ENCODE measurements at places on chromosomes 7 and 10.

DNA sequence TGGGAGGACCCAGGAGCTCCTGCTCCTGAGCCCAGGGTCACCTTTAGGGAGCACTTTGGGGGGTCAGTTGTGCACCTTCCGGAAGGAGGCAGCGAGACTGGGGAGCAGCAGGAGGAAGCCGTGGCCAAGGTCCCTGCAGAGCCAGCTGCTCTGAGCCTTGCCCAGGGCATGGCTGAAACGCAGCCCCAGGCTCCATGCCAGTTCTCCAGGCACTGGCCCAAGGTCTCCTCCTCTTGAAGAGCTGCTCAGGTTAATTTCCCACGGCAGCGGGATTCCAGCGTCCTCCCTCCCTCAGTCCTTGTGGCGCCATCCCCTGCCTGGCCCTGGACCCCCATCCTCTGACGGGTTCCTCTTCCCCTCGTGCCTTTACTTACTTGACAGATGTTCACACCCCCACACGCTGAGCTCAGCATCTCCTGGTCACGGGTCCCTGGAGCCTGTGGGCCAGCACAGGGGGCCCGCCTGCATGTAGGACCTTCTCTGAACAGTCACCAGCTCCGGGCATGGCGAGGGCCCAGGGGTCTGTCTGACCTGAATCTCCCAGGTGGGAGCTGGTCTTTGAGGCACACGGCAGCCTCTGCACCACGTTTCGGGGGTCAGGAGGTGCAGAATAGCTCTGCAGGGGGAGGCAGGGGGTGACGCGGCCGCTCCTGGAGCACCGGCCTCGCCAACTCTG, 16.7 kb upstream of the CFAP46 start:
- H3K36me3 ChIP-seq, result no peaks in the 10 kb centered on the region
- no peak for DNase-seq
- H3K4me3 ChIP-seq, result no peak overlapping the region
- peaks cover 3% of the 10 kb centered on the region for H3K4me1 ChIP-seq
- H3K27ac ChIP-seq, result no peak overlapping the region

DNA sequence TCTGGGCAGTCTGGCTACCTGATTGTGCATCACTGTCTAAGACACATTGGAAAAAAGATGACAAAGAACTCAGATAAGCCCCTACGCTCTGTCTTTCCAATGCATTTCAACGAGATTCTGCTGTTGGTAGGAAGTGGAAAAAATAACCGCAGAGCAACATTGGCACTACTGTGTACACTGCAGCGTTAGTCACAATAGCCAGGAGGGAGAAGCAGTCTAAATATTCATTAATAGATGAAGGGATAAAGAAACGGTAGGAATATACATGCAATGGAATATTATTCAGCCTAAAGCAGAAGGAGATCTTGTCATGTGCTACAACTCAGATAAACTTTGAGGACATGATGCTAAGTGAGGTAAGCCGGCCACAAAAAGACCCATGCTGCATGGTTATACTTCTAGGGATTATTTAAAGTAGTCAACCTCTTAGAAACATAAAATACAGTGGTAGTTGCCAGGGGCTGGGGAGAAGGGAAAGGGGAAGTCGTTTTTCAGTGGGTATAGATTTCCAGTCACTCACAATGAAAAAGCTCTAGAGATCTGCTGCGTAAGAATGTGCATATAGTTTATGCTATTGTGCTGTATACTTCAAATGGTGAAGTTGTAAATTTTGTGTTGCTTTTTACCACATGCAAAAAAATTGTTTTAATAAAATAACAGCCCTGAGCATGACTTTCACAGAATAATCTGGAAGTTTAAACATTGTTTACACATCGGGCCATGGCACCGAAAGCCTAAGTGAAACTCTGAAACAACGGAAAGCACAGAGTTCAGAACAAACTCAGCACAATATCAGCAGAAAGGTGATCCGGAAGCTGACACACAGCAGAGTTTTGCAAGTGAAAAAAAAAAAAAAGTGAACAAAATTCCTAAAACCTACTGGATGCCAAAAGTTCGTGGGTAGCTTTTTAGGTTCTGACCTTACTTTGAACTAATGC, 40.1 kb downstream of the ELMO1 start:
- DNase-seq, result peak; percentile 47
- no peaks in the 10 kb centered on the region for H3K27me3 ChIP-seq
- no peak overlapping the region for H3K4me3 ChIP-seq
- H3K27ac ChIP-seq, result no peak overlapping the region
- no peaks in the 10 kb centered on the region for H3K36me3 ChIP-seq
- H3K4me1 ChIP-seq, result peaks cover 6% of the 10 kb centered on the region

DNA sequence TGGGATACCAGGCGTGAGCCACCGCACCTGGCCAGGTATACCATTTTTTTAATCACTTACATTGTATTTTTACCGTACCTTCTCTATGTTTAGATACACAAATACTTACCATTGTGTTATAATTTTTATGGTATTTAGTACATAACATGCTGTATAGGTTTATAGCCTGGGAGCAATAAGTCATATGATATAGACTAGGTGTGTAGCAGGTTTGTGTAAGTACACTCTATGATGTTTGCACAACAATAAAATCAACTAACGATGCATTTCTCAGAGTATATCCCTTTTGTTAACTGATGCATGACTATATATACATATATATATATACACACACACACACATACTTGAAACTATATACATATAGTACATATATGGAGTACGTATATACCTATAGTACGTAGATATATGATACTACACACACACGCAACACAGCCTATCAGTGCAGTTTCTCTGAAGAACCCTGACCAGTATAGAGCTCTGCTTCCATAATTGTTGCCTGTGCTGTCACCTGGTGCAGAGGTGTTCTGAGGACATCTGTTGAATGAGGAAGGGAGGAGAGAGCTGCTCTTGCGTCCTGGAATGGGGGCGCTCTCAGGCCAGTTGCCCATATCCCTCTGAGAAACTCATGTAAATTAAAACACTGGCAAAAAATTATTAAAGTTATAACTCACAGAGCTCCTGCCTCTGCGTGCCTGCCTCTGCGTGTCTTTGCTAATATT, 315.3 kb downstream of the FGFR2 start:
- H3K27me3 ChIP-seq, result 0 out of 2 replicates have a peak, but pooled peaks cover 2% of the 10 kb centered on the region
- H3K4me3 ChIP-seq, result no peak overlapping the region
- no peak overlapping the region for H3K27ac ChIP-seq

DNA sequence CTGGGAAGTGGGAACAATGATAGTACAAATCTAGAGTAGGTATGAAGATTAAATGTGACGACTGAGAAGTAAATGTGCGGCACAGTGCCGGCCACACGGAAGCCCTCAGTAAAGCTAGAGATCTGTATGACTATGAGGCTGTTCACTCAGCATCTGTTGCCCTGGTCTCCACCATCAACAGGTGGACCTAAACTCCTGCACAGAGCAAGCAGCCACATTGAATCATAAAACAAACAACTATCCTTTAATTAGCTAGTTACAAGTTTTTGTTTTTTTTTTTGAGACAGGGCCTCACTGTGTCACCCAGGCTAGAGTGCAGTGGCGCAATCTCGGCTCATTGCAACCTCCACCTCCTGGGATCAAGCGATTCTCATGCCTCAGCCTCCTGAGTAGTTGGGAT, 16.6 kb downstream of the RBP4 start:
- DNase-seq, result no peak
- no peaks in the 10 kb centered on the region for H3K36me3 ChIP-seq
- H3K4me3 ChIP-seq, result no peak overlapping the region
- H3K27ac ChIP-seq, result no peak overlapping the region

DNA sequence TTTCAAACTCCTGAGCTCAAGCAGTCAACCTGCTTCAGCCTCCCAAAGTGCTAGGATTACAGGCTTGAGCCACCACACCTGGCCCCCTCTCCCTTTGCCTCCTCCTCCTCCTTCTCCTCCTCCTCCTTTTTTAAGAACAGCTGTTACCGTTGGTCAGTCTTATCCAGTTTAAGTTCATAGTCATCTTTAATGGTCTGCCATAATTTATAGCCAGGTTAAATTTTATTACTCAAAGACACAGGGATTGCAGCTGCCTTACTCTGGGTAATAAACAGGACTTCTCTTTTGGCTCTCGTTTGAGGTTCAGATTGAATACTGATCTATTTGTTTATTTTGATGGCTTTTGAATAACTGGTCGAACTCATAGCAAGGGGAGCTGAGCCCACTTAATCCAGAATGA, 35.2 kb downstream of the ATOH7 start:
- H3K36me3 ChIP-seq, result no peaks in the 10 kb centered on the region
- no peak overlapping the region for H3K4me3 ChIP-seq
- no peaks in the 10 kb centered on the region for H3K27me3 ChIP-seq
- no peak overlapping the region for H3K27ac ChIP-seq
- DNase-seq, result no peak
